ENCODE measurements at places on chromosomes 2 and 18.
A peak's percentile ranks its signal among the peaks of the same experiment; 100 is the strongest.

DNA sequence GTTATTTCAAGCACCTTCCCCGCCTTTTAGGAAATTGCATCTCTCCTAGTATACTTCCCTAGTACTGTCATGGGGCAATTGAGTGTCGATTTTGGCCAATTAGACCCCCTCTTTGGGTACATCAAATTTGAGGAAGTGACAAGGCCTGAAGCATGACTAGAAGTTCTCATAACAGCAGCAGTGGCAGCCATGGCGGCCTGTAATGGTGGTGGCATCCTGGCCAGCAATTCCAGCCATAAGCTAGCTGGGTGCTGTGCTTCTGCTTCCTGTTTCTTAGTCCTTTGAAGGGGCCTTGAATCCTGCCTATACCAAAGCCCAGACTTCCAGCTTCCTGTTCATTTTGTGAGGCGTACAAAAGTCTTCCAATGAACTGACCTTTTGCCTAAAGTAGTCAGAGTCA is 523.1 kb downstream of the PLCL1 start:
- no peak for DNase-seq

DNA sequence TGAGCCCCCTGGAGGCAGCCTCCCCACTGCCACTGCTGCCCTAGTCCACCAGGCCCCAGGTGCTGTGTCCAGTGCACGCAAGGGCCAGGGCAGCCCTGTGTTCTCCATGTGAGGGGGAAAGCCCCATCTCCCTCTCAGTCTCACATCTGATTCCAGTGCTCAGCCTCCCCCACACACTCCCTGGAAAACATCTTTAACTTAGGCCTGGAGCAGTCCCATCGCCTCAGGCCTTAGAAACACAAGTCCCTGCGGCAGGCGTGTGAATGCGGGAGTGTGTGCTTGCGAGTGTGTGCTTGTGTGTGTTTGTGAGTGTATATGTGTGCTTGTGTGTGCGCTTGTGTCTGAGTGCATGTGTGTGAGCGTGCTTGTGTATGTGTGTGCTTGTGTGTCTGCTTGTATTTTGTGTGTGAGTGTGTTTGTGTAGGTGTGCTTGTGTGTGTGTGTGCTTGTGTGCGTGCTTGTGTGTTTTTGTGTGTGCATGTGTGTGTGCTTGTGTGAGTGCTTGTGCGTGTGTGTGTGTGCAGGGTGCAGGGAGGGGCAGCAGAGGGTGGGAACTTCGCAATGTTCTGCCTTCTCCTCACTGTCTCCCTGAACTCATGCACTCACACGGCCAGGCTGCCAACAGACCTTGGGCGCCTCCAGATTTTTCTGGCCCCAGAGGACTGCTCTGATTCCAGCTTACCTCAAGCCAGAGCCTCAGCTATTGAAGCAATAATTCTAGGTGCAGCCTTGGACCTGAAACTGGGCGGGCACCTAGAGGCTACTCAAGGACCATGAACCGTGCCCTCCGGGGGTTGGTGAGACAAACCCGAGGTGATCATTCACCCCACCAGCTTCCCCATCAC is 139.6 kb downstream of the CABLES1 start:
- peak; percentile 39 for DNase-seq

DNA sequence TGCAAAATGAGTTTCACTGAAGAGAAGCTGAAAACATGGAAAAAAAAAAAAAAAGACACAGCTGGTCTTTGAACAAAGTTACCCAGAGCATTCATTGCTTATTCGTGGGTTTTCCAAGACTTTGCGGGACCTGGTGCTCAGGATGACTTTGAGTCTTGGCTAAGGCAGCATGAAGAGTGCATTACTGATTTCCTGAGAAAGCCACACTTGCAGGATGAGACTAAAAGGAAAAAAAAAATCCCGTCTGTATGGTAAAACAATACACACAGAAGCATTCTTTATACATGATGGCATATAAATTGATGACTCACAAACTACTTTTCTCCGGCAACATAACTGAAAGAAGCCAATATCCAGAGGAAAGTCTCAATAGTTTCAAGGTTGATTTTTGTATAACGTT is 195.4 kb downstream of the SPP2 start:
- DNase-seq = no peak

- DNase-seq = no peak
Measured at GRCh38 chr18:10860928-10861327, 288.4 kb downstream of the PIEZO2 start.

DNA sequence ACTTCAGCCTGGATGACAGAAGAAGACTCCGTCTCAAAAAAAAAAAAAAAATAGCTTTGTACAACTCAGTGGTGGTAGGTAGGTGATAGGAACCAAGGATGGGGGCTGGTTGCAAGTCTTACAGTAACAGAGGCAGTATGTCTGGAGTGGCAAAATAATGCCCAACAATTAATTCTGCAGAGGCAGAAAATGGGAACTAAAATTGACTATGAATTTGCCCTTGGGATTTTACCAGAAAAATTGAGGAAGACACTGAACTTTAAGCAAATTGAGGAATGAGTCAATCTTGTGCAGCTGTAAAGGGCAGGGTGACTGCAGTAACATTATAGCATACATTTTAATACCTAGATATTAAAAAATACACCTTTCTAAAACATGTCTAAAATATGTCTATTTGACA is 292.1 kb upstream of the FBXO11 start:
- DNase-seq = no peak

DNA sequence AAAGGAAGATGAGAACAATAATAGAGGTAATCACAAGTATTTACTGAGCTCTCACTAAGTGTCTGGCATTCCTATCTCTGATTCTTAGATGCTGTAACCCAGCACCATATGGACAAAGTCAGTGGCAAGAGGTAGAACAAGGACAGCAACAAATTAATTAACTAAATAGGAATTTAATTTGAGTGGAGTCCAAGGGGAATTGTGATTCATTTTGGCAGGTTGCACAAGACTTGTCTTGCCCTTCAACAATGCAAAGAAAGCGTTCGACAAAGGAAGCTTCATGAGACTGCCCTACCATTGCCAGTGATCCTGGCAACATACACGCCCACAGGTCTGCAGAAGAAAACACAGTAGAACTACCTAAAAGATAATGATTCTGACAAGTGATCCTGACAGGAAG is 221.6 kb downstream of the RBM43 start:
- no peak for DNase-seq

DNA sequence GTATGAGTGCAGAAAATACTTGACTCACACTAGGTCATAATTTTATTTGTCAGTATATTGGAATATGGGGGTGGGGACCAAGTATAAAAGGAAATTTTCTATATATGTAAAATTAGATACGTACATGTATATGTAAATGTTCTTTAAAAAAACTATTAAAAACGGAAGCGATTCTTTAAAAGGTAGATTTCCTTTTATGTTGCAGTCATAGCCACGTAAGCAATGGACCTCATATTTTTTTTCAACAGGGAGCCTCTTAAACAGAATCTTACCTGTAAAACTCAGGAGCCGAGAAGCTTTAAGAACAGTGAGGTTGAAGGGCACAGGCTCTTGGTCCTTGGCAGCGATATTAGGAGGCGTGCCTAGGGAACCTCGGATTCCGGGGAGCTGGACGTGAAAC is 3.3 kb downstream of the RHBDD1 start:
- no peak for DNase-seq

GRCh38 chr2:181456660-181457120 is 496 bp upstream of the ITGA4 start:
- DNase-seq = peak; percentile 16

DNA sequence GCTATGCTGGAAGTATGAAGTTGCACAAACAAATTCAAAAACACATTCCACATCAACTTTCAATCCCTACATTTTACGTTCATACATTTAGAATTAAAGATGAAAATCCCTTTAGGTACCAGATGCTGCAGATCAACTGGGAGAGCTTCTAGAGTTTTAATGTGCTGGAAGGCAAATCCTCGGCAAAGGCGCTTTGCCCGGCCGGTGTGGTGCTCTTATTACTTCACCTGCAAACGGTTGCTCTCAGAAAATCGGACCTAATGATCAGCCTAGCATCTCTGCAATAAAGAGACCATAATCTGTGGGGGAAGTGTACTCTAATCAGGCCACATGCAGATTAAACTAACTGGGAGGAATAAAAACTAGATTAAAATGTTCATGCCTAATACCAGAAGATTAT is 513.8 kb downstream of the ZEB2 start:
- DNase-seq = no peak

- no peak for DNase-seq
Measured at GRCh38 chr2:160575368-160575767, 81.8 kb upstream of the RBMS1 start.

GRCh38 chr2:64847930-64848329 is 141.3 kb upstream of the SLC1A4 start:
- DNase-seq = no peak

DNA sequence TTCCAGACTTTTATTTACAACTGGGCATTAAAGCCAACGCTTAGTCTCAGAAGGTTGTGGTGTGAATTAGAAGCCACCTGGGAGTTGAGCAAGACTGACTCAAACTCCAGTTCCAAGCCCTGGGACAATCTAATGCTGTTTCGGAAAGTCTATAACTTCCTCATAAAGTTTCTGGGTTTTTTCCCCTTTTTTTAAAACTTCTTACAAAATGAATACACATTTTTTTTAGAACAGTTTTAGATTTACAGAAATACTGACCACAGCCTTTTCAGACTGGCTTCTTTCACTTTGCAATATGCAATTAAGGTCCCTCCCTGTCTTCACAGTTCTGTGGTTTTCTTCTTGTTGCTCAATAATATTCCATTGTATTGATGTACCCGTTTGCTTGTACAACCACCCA is 115.9 kb upstream of the TWIST2 start:
- no peak for DNase-seq

GRCh38 chr2:46003903-46004473 is 293.2 kb upstream of the EPAS1 start:
- DNase-seq = no peak

DNA sequence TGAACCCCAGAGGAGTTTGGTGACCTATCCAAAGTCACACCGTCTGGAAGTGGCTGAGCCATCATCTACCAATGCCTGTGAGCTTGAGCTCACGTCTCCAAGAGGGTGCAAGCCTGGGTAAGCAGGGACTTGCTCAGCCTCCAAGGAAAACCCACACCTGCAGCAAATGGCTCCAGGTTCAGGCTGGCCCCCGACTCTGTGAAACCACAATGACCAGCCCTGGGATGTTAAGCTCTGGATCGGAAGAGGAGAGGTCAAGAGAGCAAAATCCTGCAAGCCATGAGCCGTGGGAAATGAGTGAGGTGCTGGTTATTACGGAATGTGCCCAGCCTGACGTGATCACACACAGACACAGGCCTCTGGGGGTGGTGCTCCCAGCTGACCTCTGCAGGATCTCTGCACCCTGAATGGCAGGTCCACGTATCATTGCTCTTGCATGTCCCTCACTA is 94.1 kb upstream of the OTOS start:
- peak; percentile 12 for DNase-seq

- DNase-seq = no peak
Measured at GRCh38 chr2:179745635-179746256, 115.7 kb downstream of the ZNF385B start.

DNA sequence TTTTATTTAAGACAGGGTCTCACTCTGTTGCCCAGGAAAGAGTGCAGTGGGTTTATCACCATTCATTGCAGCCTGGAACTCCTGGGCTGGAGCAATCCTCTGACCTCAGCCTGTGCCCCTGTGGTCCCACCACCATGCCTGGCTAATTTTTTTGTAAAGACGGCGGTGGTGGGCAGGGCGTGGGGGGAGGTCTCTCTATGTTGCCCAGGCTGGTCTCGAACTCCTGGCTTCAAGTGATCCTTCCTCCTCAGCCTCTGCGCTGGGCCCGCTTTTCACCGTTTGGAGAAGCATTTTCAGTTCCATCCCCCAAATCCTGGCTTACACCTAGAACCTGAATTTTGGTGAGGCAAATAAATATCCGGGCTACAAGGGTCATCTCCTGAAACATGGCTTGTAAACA is 1.4 kb upstream of the ATP5F1A start:
- DNase-seq = no peak

GRCh38 chr2:197174539-197175094 is 136.0 kb downstream of the ANKRD44 start:
- no peak for DNase-seq

DNA sequence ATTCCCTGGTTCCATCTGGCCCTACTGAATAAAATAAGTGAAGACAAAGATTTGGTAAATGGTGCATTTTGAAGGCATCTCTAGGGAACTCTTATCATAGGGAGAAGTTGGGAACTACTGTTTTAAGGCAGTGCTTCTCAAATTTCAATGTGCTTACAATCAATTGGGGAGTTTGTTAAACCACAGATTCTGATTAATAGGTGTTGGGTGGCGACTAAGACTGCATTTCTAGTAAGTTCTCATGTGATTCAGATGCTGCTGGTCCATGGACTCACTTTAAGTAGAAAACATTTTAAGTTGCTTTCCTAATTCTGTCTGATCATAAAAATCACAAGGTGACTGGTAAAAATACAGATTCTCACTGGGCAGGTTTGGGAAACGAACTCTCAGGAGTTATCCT is 14.6 kb downstream of the FARSB start:
- no peak for DNase-seq

GRCh38 chr2:108228006-108228405 is 11.8 kb upstream of the SULT1C3 start:
- DNase-seq = no peak

GRCh38 chr2:11305958-11306357 is 38.5 kb downstream of the ROCK2 start:
- DNase-seq = no peak

- DNase-seq = no peak
Measured at GRCh38 chr2:222651718-222652418, 4.0 kb downstream of the FARSB start.

GRCh38 chr2:33323957-33324356 is 152.5 kb upstream of the RASGRP3 start:
- DNase-seq = no peak

GRCh38 chr2:28510184-28510583 is 14.3 kb downstream of the PLB1 start:
- no peak for DNase-seq

DNA sequence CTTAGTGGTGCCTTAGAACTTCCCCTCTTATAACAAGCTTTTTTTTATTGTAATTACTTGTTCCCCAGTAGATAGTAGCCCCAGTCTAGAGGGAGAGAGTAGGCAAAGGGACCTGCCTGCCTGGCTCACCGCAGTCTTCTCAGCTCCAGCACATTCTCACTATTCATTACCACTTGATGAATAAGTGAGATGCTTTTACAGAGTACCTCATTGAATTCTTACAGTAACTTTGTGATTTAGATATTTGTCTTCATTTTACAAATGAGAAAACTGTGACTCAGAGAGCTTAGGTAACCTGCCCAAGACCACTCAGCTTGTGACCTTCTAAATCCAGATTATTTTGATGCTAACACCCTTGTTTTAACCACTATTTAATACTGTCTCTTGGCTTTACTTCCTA is 77.8 kb downstream of the CHRNA1 start:
- DNase-seq = no peak

- DNase-seq = no peak
Measured at GRCh38 chr2:225670111-225670974, 270.8 kb downstream of the NYAP2 start.

GRCh38 chr18:13397504-13398163 is 179.1 kb downstream of the LDLRAD4 start:
- no peak for DNase-seq

- DNase-seq = no peak
Measured at GRCh38 chr18:58363767-58364540, 264.9 kb downstream of the ALPK2 start.

- DNase-seq = no peak
Measured at GRCh38 chr18:40160361-40160760, 1794.7 kb upstream of the PIK3C3 start.

GRCh38 chr2:109326306-109326705 is 197.3 kb downstream of the SH3RF3 start:
- no peak for DNase-seq

Data from uterus (tissue), 4 donors.